AG04450 (cell line): ENCODE measurements at places on chromosomes 16 and 17.

DNA sequence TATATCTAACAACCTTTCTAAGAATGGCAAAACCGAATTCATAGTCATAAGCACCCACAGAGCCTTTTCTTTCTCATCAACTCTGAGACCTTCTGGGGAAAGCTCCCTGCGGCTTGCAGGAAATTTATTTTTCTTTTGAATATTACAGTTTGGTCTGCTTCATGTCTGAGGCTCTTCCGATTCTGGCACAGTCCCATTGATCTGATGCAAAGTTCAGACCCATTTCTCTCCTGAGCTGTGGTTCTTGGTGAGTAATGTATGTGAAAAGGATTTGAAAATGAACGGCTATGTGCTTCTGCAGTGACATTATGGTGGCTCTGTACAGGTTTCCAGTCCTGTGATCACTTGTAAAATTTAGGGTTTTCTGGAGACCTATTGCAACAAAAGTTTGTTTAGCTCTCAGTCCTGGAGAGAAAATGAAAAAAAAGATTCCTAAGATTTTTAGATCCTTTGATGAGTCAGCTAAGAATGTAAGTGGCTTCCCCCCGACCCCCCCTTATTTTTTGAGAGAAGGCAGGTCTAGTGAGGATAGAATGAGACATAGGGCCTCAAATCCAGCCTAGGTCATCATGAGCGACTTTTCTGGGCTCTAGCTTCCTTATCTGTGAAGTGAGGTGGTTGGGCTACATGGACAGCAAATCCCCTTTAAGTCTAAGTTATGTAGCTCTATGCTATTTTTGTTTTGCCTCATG lies 4.6 kb downstream of the GAN start:
- peak; percentile 20 for DNase-seq

GRCh38 chr16:30186782-30187555 lies 3.6 kb downstream of the CORO1A start:
- DNase-seq, result no peak

GRCh38 chr17:31875081-31875480 lies 16.0 kb upstream of the COPRS start:
- no peak for DNase-seq

DNA sequence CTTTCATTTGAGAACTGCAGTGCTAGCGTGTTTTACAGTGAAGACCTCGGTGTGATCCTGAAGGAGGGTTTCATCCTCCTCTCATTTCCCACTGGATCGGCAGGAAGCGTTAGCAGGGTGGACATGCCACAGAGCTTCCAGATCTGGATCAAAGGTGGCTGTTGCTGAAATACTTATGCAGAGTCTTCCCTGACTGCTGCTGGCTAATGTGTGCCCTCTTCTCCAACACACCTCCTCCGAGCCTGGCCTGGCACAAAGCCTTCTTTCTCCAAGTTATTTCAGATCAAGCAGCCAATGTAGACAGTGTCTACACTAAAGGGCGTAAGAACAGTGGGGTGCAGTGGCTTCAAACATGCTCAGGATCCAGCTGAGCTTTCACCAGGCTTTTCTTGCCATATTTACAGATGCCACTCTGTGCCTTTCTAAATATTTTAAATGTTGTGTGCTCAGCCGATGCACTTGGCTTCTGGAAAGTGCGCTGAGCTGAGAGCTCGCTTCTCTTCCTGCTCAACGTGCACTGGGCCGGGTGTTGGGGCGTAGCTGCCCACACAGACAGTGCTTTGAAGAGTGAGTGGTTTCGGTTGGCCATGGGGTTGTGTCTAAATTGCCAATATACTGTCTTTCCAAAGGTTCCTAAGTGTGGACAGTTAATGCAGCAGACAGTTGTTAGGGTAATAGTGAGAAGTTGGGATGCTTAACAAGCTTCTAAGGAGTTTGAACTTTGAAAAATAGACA lies 2.1 kb downstream of the ZNF750 start:
- DNase-seq, result no peak

DNA sequence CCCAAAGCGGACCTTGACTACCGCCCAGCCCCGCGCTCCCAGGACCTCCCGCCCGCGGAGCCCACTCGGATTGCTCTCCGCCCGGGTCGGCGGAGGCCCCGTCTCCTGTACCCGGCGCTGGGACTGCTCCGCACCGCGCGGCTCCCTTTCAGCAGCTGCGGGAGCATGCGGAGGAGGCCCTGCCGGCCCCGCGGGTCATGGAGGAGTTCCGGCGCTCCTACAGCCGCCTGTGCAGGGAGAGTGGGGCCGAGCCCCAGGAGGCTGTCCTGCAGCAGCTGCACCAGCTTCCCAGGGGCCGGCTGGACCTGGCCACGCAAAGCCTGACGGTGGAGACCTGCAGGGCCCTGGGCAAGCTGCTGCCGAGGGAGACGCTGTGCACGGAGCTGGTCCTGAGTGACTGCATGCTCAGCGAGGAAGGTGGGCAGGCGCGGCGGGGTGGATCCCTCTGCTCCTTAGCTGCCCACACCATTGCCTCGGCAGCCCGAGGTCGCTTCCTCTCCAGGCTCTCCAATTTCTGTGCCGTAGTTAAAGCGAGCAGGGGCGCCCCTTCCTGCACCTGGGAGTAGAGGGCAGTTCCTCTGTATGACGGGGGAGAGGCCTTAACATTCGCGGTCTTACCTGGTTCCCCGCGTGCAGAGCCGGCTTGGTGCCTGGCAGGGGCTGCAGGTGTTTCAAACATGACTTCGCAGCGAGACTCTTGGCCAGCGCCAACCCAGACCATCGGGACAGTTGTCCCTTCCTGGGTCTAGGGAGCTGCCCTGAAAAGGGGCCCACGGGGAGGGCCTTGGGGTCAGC lies 539 bp downstream of the LRRC45 start:
- DNase-seq, result no peak

DNA sequence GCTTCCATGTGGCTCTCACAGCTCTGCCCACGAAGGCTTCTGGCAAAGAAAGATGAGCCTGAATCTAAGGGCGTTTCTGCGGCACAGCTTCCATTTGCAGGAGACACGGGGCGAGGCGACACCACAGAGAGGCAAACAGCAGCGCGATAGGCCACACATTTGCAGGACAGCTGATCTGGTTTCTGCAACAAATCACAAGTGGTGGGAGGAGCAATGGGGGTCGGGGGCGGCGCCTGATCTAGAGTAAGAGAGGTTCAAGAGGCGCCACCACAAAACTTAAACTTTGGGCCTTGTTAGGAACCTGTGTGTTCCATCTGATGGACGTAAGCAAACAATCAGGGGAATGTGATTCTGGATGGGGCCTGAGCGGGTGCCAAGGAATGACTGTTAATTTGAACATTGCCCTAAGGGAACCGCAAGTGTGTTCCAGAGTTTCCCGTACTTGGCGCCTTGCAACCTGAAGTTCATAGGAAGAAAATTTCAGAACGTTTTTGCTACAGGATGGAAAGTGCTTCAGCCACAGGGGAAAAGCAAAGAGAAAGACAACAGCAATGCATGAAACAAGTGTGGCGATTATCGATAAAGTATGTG lies 18.9 kb upstream of the ENPP7 start:
- DNase-seq, result no peak

- DNase-seq, result no peak
These were observed 45.0 kb upstream of the ARHGAP44 start for GRCh38 chr17:12744298-12744697.

DNA sequence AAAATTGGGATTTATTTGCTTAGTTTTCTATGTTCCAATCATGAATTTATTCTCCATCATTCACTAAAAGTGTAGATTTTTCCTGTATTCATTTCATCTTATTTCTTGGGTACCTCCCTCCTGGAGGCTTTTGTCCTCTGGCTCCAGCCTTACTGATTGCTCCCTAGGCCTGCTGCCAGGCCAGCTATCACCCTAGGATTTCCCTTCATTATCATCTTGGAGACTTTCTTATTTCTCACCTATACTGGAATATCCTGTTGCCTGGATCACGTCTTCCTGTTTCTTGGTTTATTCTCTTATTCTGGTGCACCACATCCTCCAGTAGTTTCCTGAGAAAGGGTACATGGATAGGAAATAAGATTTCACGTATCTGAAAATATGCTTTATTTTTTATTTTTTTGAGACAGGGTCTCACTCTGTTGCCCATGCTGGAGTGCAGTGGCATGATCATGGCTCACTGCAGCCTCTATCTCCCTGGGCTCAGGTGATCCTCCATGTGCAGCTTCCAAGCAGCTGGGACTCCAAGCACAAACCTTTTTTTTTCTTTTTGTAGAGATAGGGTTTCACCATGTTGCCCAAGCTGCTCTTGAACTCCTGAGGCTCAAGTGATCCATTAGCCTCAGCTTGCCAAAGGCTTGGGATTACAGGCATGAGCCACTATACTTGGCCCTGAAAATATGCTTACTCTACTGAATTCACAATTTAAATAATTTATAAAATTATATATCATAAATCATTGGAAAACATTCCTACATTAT lies 13.3 kb upstream of the KPNB1 start:
- no peak for DNase-seq

DNA sequence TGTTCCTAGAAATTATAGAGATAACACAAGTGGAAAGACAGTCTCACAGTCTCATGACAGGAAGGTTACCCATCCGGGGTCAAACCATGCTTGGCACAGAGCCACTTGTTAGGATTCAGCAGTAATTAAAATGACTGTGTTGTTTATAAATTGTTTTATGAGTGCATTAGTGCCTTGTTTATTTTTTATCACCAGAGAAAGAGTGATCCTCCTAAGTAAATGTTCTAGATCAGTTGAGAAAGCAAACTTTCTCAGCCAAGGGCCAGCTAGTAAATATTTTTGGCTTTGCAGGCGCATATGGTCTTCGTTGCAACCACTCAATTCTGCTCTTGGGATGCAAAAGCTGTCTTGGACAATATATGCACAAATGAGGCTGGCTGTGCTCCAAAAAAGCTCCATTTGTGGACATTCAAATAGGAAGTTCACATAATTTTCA lies 253.9 kb upstream of the CACNG5 start:
- no peak for DNase-seq

DNA sequence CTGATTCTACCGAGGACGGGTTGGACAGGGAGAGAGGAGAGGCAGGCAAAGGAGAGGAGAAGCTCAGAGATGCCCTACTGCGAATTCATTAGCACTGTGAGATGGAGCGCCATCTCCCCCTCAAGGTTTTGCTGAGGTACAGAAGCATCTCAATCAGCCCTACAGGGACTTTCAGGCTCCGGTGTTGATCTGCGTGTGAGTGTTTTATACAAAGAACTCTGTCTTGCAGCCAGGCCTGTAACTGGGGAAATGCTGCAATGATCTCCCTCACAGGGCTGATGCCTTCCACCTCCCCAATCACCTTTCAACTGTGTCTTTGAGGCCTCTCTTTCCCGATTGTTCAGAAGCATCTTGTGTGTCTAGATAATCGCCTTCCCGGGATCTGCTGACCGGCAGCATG lies 74.8 kb downstream of the IRX6 start:
- DNase-seq, result no peak

DNA sequence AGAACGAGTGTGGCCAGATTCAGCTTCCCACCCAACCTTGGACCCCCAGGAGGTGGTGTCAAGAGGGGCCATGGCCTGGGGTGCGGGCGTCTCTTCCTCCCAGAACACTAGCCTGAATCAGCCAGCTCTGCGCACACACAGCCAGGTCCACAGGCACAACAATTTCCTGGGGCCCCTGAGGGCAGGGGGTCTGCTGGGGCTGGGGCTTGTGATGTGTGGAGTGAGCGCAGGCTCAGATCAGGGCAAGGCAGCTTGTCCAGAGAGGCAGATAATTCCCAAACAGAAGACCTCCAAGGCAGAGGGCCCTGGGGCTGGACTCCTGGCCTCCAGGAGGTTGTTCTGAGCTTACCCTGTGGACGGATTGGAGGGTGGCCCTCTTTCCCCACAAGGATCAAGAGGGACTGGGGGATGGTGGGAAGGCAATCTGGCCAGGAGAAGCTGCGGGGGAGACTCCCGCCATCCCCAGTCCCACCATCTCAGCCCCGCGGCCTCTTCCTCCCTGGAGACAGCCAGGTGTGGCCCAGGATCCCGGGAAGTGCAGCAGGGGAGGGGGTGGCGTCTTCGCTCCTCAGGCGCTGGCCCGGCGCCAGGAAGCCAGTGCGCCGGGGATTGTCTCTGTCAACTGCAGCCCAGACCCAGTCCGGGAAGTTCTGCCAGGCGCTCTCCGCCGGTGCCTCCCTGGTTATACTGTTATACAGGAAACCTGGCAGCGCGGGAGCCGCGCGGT lies 52.0 kb upstream of the AMZ2 start:
- no peak for DNase-seq

DNA sequence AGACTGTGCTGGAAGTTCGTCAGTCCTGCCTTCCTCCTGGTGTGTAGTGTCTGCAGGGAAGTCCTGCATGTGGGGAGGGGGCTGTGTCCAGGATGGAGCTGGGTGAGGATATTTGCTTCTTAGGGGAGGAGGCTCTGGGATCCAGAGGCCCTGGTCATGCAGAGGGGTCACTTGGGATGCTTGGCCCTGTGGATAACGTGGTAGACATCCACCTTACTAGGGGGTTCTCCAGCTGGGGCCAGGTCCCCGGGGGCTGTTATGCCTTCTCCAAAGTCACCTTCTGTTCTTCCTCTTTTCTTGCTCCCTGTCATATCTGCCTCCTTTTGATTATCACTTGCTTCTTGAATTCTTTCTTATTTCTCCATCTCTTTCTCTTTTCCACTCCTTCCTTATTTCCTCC lies 43.8 kb downstream of the SLC6A2 start:
- DNase-seq, result no peak

- DNase-seq, result no peak
These were observed 17.4 kb downstream of the LDHD start for GRCh38 chr16:75099075-75099667.

- DNase-seq, result no peak
These were observed 6.9 kb downstream of the KCNJ16 start for GRCh38 chr17:70081885-70082284.

- DNase-seq, result no peak
These were observed 304.3 kb upstream of the SALL1 start for GRCh38 chr16:51455398-51455797.

- DNase-seq, result no peak
These were observed at the start of gene ITPRIPL2 for GRCh38 chr16:19113577-19114358. Gene ITPRIPL2, plus strand, starts transcription at chr16:19113964. Its CDS starts 498 bp downstream, at chr16:19114462.

DNA sequence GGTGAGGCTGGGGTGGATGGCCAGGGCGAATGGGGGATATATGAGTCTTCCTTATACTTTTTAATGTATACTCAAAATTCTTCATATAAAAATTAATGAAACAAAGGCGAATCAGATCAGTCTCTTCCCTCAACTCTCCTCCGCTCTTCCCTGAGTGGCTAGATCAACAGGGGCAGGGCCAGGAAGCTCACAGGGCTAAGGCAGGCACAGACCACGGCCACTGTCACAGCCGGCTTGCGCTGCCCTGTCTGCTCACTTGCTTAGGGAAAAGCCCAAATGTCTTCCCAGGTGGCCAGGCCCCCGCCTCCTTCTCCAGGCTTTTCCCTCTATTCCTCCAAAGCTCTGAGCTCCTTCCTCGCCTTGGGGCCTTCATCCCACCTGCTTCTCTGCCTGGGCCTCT lies 6.0 kb downstream of the GRIN2C start:
- no peak for DNase-seq
